8988T (cell line): ENCODE measurements at places on chromosomes 12 and 14.

DNA sequence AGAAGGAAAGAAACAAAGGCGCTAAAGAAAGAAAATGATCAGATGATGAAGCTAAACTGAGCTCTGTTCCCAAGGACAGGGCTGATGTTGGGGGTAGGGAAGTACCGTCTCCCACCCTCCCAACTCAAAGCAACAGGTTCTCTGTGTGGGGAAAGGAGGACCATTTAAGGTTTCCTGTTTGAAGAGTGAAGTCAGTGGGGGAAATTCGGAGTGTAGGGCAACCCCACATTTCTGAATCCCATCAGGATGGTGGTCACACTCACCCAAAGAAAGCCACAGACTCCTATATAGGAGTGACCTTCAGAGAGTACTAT is 131.1 kb downstream of the KSR2 start:
- DNase-seq = no peak

DNA sequence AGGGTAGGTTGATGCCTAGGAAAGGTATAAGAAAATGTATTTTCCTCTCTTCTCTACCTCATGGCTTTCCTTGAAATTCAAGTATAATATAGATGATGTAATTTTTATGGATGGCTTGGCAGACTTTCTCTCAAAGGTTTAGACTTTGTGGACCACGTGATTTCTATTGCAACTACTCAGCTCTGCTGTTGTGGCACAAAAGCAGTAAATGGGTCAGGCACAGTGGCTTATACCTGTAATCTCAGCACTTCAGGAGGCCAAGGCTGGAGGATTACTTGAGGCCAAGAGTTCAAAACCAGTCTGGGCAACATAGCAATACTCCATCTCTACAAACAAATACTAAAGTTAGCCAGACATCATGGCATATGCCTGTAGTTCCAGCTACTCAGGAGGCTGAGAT is 22.0 kb downstream of the SRP54 start:
- no peak for DNase-seq

DNA sequence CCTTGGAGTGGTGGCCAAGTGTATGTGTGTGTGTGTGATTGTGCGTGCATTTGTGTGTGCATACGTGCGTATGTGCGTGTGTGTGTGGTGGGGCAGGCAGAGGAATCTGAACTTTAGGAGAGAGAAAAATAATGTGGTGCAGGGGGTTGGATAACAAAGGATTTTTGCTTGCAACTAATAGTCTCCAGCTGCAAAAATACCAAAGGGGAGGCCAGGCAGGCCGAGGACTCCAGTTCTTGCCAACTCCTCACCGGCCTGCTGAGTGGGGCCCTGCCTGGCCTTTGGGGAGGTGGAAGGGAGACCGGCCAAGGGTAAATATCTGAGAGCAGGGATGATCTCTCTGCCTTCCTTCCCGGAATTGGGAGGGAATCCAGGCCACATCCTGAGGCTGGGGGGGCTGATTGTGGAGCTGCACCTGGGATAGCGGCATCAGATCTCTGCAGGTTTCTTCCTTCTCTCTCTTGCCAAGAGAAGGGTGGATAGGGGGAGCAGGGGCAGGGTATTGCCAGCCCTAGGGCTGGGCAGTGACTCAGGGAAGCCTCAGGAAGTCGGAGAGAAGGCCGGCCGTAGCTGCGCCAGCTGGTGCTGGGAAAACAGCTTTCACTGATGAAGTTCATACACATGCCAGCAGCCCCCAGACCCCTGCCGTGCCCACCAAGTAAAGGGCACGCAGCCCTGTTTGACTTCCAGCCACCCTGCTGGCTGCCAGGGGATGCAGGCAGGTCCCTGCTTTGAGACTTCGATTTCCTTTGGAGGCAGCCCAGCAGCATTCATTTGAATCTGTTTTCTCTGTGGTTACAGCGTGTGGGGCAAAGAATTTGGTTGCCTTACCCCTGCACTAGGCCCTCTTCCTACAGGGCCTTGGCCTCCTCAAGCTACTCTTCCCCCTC is 4.6 kb upstream of the LRP1-AS start:
- DNase-seq = no peak

DNA sequence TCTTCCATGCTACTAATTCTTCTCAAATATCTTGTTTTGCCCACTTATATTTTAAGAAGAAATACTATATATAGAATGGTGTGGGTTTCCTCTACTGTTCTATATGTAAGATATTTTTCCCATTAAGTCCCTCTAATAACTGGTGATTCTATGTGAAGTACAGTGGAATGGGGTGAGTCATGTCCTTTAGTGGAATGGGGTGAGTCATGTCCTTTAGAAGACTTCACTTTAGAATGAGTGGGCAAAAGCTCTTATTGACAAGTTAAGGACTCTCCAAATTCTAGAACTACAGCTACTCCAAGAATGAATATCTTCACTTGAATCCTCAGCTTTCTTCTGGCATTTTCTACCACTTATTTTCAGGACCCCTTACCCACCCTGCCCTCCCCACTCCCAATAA is 349.9 kb downstream of the ETNK1 start:
- no peak for DNase-seq

DNA sequence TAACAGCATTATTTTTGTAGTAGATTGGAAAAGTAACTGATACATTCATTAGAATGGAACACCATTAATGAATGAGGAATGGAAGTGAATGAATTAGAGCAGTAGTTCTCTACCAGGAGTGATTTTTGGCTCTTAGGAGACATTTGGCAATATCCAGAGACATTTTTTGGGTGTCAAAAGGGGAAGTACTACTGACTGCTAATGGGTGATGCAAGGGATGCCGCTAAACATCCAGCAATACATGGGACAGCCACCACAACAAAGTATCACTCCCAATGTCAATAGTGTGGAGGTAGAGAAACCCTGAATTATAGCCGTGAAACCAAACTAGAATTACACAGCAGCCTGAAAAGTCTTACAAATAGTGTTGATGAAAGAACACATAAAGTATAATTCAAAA is 1.5 kb downstream of the CHURC1 start:
- no peak for DNase-seq

GRCh38 chr12:24039113-24039525 is 89.6 kb upstream of the SOX5 start:
- no peak for DNase-seq

- no peak for DNase-seq
These were observed 225.0 kb downstream of the SPTSSA start for GRCh38 chr14:34237081-34237480.
